ENCODE measurements at places on chromosomes 2 and 18.

GRCh38 chr18:74152270-74152669 is 3.9 kb downstream of the TIMM21 start:
- no peak overlapping the region for H3K27ac ChIP-seq
- no peak for DNase-seq
- peaks cover 8% of the 10 kb centered on the region for H3K4me1 ChIP-seq

GRCh38 chr2:218023636-218024035 is 20.8 kb upstream of the TNS1 start:
- DNase-seq, result no peak
- H3K27me3 ChIP-seq, result no peaks in the 10 kb centered on the region
- H3K36me3 ChIP-seq, result no peaks in the 10 kb centered on the region
- H3K4me1 ChIP-seq, result no peaks in the 10 kb centered on the region
- H3K27ac ChIP-seq, result no peak overlapping the region
- no peak overlapping the region for H3K4me3 ChIP-seq

GRCh38 chr2:17643031-17643615 is 102.6 kb downstream of the VSNL1 start:
- no peak overlapping the region for H3K27ac ChIP-seq
- H3K4me1 ChIP-seq, result no peaks in the 10 kb centered on the region
- no peaks in the 10 kb centered on the region for H3K36me3 ChIP-seq
- no peaks in the 10 kb centered on the region for H3K27me3 ChIP-seq

GRCh38 chr2:70046534-70046933 is 40.7 kb upstream of the PCBP1 start:
- H3K4me3 ChIP-seq, result no peak overlapping the region
- H3K36me3 ChIP-seq, result no peaks in the 10 kb centered on the region
- DNase-seq, result no peak
- H3K27ac ChIP-seq, result no peak overlapping the region

DNA sequence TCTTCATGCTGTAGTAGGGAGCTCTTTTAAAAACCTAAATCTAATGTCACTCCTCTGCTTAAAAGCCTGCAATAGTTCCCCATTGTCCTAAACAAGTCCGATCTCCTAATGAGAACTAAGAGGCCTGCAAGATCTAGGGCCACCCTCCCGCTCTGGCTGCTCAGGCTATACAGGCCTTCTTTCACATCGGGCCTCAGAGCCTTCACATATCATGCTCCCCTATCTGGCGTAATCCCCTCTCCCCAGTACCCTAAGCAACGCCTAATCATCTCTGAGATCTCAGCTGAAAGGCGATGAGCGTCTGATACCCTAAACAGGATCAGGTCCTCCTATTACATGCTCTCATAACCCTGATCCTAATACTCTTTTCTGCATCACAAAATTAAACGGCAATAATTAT is 1.9 kb downstream of the MAP4K3 start:
- DNase-seq, result no peak
- H3K4me3 ChIP-seq, result no peak overlapping the region
- H3K36me3 ChIP-seq, result no peaks in the 10 kb centered on the region
- no peaks in the 10 kb centered on the region for H3K27me3 ChIP-seq
- no peak overlapping the region for H3K27ac ChIP-seq
- peaks cover 7% of the 10 kb centered on the region for H3K4me1 ChIP-seq

- H3K27ac ChIP-seq, result no peak overlapping the region
- H3K27me3 ChIP-seq, result peaks cover 2% of the 10 kb centered on the region
- no peak for DNase-seq
- H3K36me3 ChIP-seq, result no peaks in the 10 kb centered on the region
- no peaks in the 10 kb centered on the region for H3K4me1 ChIP-seq
These were observed 21.1 kb upstream of the TMEM163 start for GRCh38 chr2:134739879-134740301.

- H3K4me3 ChIP-seq, result no peak overlapping the region
- no peaks in the 10 kb centered on the region for H3K36me3 ChIP-seq
These were observed 28.7 kb downstream of the NIFK start for GRCh38 chr2:121707920-121708361.

- no peaks in the 10 kb centered on the region for H3K36me3 ChIP-seq
- peak; percentile 17 for DNase-seq
- no peaks in the 10 kb centered on the region for H3K4me1 ChIP-seq
- H3K4me3 ChIP-seq, result no peak overlapping the region
- H3K27me3 ChIP-seq, result no peaks in the 10 kb centered on the region
- no peak overlapping the region for H3K27ac ChIP-seq
These were observed 313.2 kb upstream of the HS6ST1 start for GRCh38 chr2:128631698-128632500.

- H3K27ac ChIP-seq, result no peak overlapping the region
- H3K36me3 ChIP-seq, result no peaks in the 10 kb centered on the region
- no peak for DNase-seq
- H3K4me3 ChIP-seq, result no peak overlapping the region
- H3K4me1 ChIP-seq, result no peaks in the 10 kb centered on the region
These were observed 51.4 kb downstream of the OSBPL1A start for GRCh38 chr18:24346254-24346653.

DNA sequence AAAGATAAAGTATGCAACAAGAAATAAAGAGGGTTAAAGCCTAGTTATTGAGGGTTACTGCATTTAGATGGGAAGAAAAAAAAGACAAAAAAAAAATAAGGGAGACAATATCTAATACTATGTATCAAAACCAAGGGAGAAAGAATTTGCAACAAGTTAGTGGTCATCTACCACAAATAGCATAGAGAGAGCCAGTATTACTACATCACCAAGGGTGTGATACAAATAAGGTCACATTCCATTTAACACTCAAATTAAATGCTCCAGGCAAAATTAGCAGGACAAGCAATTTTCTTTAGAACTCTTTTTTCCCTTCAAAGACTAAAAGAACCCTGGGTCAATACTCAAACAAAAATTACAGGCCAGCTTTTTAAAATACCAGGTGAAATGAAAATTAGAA is 115.1 kb upstream of the GULP1 start:
- no peaks in the 10 kb centered on the region for H3K27me3 ChIP-seq
- H3K27ac ChIP-seq, result no peak overlapping the region
- H3K4me3 ChIP-seq, result no peak overlapping the region
- no peaks in the 10 kb centered on the region for H3K36me3 ChIP-seq
- DNase-seq, result no peak

- H3K4me1 ChIP-seq, result peaks cover 10% of the 10 kb centered on the region
- H3K36me3 ChIP-seq, result no peaks in the 10 kb centered on the region
- no peaks in the 10 kb centered on the region for H3K27me3 ChIP-seq
- no peak overlapping the region for H3K4me3 ChIP-seq
- no peak for DNase-seq
These were observed 322.3 kb downstream of the FSIP2 start for GRCh38 chr2:186060744-186061440.

Measured in liver (tissue), 10 donors.